NCI-H1105 treated with DMSO at 0.1 percent for 48 hours (cell line): ENCODE measurements at places on chromosomes 12 and 14.

DNA sequence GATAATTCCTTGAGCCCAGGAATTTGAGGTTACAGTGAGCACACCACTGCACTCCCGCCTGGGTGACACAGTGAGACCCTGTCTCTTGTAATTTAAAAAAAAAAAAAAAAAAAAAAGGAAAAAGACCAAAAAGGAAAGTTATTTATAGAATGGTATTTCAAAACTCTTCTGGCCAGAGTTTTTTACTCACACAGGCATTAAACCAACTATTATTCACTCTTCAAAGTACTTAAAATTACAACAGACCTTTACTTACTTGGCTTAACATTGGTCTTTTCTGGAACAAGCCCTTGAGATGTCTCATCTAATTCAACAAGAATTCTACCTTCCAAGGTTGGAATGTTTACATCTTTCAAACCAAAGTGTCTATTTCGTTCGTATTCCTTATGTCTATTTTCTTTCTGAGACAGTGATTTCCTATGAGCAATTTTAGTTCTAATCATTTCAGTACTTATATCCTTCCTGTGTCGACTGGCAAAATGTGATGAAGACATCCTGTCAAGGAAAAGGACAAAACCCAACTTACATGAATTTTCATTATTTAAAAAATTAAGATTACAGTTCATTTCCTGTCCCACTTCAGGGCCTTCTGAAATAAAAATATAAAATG, 2.6 kb downstream of the DLGAP5 start:
- DNase-seq, result no peak

- DNase-seq, result no peak
Observed at GRCh38 chr12:131674373-131674772, 36.5 kb upstream of the SFSWAP start.

DNA sequence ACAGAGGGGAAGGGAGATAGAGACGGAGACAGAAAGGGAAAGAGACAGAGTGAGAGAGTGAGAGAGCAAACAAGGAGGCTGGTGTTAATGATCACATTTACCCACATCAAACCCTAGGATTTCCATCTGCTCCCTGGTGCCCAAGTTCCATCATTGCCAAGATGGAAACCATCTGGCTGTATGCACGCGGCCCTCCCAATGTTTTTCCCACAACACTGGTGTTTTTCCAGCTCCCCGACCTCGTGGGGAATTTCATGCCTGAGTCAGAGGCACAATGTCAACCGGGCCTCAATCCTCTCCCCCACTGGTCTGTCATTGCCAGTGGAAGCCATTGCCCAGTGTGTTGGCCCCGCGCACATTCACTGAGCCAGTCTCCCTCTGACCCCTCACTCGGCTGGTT, 19.9 kb upstream of the BDKRB2 start:
- no peak for DNase-seq

DNA sequence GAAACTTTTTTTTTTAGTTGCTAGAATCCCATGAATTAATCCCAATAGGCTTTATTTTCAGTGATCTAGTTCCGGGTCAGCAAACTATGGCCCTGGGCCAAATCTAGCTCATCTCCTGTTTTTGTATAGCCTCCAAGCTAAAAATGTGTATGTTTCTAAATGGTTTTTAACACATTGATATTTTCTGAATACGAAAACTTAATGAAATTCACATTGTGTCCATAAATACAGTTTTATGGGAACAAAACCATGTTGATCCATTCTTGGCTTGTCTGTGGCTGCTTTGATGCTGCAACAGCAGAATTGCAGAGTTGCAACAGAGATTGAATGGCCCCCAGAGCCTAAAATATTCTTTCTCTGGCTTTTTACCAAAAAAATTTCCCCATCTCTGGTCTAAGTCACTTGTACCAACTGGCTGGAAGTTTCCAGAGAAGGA, 47.5 kb downstream of the ZNF664 start:
- DNase-seq, result no peak

GRCh38 chr14:69321601-69322330, 61.8 kb downstream of the GALNT16 start:
- no peak for DNase-seq

DNA sequence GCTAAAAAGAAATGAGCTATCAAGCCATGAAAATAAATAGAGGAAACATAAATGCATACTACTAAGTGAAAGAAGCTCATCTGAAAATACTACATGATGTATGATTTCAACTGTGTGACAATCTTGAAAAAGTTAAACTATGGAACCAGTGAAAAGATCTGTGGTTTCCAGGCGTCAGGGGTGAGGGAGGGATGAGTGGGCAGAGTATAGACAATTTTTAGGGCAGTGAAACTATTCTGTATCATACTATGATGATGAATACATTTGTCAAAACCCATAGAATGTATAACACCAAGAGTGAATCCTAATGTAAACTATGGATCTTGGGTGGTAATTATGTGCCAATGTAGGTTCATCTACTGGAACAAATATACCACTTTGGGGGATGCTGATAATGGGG, 21.3 kb downstream of the SPX start:
- no peak for DNase-seq

DNA sequence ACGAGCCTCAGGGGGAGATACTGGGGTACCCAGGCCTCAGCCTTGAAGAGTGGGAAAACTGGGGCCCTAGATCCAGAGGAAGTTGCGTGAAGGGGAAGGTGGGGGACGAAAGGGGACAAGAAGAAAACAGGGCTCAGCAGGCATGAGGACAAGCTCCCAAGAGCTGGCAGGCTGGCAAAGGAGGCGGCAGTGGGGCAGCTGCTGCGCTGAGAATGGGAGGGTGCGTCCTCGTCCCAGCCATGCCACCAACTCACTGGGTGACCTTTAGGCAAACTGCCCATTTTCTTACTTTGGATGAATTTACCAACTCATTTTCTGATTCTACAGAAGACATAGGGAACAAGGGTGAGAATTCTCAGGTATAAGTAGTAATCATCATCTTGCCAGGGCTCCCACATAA, 133.6 kb downstream of the TTC7B start:
- no peak for DNase-seq

- DNase-seq, result peak; percentile 82
Observed at GRCh38 chr12:41407232-41407799, 219.2 kb downstream of the PDZRN4 start.

- DNase-seq, result no peak
Observed at GRCh38 chr12:80432061-80432460, 12.0 kb upstream of the PTPRQ start.

- DNase-seq, result no peak
Observed at GRCh38 chr12:50732591-50732990, 31.3 kb upstream of the ATF1 start.

DNA sequence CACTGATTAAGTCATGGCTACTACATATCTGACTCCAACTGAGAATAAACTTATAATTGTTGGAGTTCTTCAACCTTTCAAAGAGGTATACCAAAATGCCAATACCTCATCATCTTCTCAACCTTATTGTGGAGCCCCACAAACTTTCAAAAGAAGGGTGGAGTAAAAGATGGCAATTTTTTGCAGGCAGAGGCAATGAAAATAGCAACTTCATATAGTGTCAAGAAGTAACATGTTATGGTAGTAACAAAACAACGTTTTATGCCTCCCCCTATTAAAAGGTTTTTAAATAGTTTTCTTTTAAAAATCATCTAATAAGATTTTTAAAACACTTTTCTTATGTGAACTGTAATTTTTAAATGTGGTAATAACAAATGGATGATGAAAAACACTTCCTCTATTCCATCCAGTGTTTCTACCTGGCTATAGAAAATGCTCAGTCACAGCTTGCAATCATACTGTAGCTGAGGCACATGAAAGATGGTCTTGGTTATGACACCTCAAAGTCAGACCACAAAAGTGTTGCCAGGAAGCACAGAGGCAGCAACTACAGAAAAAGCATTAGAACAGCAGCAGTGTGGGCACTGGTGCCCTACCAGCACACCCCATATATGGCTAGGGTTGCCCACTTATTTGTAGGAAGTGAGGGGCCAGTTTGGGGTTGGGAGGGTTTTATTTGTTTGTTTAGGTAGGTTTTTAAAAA, 7.0 kb downstream of the PPP1R12A start:
- no peak for DNase-seq

DNA sequence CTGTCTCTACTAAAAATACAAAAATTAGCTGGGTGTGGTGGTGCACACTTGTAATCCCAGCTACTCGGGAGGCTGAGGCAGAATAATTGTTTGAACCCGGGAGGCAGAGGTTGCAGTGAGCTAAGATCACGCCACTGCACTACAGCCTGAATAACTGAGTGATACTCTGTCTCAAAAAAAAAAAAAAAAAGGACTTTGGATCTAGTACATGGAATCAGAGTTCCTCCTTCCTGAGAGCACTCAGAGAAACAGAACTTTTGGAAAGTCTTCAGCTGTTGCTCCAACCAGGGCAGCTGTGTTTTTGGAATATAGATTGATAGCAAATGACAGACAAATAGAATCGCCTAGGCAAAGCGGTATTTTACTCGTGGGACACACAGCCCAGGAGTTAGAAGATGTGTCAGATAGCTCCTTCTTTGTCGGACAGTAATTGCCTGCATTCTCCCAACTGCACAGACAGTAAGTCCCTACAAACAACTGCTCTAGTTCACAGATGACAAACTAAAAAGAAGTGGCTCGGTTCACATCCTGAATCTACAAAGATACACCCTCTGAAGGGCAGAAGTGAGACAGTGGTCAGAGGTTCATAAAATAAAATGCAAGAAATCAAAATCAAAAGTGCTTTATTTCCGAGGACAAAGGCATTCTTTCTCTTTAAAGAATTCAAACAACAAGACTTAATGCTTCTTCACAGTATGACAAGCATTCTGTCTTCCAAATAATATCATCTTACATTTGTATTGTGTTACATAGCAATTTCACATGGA, 17.1 kb upstream of the NEK9 start:
- no peak for DNase-seq

DNA sequence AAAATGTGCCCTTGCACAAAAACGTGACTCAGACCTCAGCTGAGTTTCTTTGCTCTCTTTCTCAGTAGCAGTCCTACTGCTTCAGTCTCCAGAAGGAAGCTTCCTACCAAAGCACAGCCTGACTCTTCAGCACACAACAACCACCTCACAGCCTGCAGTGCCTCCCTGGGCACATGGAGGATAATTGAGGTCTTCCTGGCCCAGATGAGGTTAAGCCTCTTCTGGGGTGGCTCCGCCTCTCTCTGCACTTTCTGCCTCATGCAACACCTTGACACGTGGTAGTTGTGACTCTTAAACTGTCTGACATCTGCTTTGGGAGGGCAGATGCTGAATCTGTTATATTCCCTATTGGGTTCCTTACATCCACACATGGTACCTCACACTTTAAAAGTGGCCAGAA, 33.8 kb downstream of the GIT2 start:
- DNase-seq, result no peak

DNA sequence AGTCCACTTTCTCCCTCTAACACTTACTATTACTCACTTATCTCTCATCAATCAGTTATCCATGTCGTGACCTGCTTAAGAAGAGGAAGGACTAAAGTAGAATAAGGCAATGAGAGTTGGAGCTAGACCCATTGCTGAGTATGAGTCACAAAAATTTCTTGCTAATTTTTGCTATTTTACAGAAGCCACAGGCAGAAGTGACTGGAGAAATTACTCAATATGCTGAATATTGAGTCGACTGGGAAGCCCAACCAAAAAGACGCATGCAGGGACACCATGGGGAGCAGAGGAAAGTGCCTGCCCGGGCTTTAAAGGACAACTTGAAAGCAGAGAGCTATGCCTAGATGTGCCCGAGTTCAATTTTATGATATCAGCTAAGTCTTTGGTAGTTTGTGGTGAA, 115.4 kb upstream of the FOXG1 start:
- no peak for DNase-seq

DNA sequence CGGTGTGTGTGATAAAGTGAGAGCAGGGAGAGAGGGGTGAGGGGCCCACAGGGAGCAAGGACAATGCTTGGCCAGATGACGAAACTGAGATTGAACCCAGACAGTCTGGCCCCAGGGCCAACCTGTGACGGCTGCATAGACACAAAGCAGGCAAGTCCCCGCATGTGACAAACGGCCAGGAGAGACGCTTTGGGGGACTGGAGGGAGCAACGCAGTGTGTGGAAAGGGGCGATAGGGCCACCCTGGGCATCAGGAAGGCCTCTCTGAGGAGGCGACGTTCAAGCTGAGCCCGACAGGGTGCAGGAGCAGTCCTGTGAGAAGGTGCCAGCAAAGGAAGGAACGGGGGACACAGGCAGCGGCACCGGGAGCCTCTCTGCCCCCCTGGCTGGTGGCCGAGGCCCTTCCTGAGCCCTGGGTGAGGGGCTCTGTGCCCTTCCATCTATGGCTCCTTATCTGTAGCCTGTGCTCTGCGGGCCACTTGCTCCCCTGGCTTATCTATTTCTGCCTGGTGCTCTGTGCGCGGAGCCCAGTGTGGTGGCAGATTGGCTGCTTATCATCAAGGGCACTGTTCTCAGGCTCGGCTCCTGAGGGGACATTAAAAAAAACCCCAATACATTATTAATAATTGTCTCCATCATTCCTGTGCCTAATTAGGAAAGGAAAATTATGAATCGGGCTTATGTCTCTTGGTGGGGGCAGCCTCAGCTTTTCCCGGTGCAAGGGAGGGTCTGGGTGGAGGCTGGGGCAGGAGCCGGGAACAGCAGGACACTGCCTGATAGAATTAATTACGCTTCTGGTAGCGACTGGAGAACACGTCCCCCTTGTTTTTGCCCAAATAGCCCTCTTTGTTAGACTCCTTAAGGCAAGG, 39.8 kb downstream of the PRIMA1 start:
- no peak for DNase-seq

DNA sequence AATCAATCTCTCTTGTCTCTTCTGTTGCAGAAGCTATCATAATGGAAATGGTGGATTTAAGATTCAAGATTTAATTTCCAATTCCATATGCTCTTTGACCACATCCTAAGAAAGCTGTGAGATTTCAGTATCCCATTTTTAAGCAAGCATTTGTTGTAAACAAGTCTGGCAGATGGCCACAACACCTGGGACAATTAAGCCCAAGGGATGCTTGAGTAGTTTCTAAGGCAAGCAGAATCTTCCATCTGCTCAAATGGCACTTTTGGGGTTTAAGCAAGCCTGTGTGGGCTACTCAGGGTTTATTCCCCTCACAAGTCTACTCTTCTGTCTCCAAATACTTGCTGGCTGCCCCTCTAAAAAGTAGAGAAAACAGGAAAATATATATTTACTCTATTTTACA, 304.7 kb upstream of the SYT1 start:
- no peak for DNase-seq

DNA sequence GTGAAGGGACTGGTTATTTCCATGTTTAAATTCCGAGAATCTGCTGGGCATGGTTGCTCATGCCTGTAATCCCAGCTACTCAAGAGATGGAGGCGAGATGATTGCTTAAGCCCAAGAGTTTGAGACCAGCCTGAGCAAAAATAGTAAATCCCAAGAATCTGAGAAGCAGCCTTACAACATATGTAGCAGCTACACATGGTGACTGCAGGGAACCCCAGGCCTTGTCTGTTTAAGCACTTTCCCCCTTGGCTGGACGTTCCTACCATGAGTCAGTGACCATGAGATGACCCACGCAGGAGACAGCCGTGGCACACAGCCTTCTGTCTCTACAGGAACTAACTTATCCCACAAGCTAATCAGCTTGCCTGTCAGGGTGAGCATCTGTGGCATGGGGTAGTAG, 5.5 kb upstream of the SLC24A4 start:
- DNase-seq, result no peak

- peak; percentile 82 for DNase-seq
Observed at GRCh38 chr12:130642856-130643255, 73.2 kb downstream of the RIMBP2 start.
